ENCODE measurements at places on chromosomes 4 and X.

GRCh38 chr4:81355136-81355535 is 116.6 kb downstream of the RASGEF1B start:
- DNase-seq: no peak

DNA sequence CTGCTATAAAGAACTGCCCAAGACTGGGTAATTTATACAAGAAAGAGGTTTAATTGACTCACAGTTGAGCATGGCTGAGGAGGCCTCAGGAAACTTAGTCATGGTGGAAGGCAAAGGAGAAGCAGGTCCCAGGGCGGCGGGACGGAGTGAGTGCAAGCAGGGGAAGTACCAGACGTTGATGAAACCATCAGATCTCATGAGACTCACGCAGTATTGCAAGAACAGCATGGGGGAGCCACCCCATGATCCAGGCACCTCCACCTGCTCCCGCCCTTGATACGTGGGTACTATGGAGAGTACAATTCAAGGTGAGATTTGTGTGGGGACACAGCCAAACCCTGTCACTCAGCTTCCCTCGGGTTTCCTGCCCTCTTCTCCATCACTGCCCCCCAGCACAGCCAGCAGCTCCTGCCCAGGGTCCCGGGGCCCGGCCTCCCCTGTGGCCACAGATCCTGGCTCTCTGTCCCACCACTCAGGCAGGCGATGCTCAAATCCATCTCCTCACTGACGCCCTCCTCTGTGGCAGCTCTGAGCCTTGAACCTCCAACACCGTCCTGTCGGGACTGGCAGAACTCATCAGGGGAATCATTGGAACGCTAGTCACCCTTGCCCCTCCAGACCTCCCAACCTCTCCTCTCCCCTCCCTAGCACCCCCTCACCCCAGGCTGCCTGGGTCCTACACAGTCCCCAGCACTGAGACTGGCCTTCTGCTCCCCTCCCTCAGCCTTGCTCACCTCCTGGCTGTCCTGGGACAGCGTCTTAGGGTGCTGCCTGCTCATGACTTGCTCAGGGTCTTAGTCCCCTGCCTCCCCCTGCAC is 37.6 kb downstream of the FGFRL1 start:
- no peak for DNase-seq

DNA sequence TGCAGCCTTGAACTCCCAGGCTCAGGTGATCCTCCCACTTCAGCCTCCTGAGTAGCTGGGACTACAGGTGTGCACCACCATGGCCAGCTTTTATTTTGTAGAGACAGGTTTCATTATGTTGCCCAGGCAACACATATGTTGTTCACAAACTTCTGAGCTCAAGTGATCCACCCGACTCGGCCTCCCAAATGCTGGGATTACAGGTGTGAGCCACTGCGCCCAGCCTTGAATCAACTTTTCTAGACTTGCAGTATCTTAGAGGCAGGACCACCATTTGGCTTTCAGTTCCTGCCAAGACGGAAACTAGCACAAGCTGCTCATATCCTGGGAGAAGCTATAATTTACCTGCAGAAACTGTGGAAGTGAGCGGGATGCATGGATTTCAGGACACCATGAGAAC is 19.9 kb downstream of the NAT8L start:
- no peak for DNase-seq

DNA sequence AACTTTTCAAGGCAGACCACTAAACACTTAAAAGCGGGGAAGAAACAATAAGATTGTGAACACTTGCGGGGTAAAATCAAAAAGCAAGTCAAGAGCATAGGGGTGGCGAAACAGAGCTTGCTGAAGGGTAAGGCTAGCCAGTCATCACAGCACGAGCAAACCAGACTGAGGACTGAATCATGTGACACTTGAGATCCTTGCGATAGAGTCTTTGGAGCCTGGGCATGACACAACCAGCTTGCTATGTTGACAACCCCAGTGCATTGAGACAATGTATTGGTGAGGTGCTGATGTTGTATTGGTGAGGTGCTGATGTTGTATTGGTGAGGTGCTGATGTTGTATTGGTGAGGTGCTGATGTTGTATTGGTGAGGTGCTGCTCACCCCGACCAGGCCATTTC is 72.3 kb downstream of the SLIT2 start:
- DNase-seq: peak; percentile 27

DNA sequence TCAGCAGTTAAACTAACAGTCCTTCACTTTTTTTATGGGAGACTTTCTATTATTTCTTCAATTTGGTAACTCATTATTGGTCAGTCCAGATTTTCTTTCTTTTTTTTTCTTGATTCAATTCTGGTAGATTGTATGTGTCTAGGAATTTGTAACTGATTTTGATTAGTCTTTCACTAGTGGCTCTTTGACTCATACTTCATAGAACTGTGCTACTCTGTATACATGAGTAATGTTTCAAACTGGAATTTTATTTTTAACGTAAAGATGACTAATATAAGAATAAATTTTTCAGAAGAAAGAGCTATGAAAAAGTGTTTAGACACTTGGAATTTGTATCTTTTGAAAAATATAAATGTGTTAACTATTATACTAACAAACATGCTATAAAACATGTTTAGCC is 813.0 kb downstream of the TRAM1L1 start:
- no peak for DNase-seq

DNA sequence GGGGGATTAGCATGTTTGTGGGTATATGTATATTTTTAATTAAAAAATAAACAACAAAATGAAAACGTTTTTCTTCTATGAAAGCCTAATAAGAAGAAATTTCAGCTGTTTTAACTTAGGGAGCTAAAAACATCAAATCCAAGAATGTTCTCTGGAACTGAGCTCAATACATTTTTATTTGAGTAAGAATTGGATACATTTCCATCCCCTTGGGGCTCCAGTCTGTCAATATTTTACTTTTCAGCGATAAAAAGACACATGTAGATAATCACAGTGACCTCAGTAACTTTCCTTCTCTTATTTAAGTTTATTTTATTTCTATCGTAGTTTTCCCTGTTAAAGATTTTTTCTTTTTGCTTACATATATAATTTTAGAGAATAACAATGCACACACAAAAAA is 59.3 kb downstream of the ELOVL6 start:
- DNase-seq: no peak

DNA sequence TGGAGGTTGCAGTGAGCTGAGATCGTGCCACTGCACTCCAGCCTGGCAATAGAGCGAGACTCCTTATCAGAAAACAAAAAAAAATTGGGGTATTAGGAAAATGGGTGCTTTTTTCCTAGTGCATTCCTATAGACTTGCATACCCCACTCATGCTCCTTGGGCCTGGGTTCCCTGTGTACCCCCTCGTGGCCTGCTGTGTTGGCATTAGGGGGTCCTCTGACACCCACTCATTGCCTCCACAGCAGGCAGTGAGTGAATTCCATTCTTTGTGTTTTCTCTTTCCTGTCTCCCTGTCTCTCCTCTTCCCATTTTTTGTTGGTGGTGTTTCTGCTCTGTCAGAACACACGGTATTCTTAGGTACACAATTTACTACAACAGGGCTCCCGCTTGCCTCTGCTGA is 42.8 kb downstream of the TNIP2 start:
- no peak for DNase-seq

- peak; percentile 5 for DNase-seq
Measured at GRCh38 chrX:44343412-44344141, at the start of gene EFHC2. TSS of gene EFHC2 (minus strand) at chrX:44343672. CDS start at chrX:44343588, 84 bp downstream.

GRCh38 chrX:154549766-154550165 is 2.3 kb downstream of the IKBKG start:
- no peak for DNase-seq

GRCh38 chr4:91256751-91257150 is 1047.0 kb upstream of the GRID2 start:
- no peak for DNase-seq

- no peak for DNase-seq
Measured at GRCh38 chr4:121073004-121073435, 685 bp upstream of the NDNF start.

- no peak for DNase-seq
Measured at GRCh38 chr4:7381221-7381889, 53.4 kb downstream of the PSAPL1 start.

DNA sequence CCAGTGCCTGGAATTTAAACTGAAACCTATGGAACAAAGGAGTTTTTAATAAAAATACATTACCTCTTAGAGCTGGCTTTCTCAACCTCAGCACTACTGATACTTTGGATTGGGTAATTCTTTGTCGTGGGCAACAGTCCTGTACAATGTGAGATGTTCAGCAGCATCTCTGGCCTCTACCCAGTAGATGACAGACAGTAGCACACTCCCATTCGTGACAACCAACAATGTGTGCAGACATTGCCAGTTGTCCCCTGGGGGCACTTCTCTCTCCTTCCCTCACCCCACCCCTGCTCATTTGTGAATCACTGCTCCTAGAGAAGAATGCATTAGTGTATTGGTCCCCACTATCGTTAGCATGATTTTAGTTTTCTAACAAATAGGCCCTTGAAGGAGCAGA is 16.2 kb downstream of the GPAT3 start:
- DNase-seq: no peak

- DNase-seq: no peak
Measured at GRCh38 chrX:3006495-3006894, at the start of gene ARSH. TSS of gene ARSH (plus strand) at chrX:3006546. CDS start at chrX:3006613, 67 bp downstream.

DNA sequence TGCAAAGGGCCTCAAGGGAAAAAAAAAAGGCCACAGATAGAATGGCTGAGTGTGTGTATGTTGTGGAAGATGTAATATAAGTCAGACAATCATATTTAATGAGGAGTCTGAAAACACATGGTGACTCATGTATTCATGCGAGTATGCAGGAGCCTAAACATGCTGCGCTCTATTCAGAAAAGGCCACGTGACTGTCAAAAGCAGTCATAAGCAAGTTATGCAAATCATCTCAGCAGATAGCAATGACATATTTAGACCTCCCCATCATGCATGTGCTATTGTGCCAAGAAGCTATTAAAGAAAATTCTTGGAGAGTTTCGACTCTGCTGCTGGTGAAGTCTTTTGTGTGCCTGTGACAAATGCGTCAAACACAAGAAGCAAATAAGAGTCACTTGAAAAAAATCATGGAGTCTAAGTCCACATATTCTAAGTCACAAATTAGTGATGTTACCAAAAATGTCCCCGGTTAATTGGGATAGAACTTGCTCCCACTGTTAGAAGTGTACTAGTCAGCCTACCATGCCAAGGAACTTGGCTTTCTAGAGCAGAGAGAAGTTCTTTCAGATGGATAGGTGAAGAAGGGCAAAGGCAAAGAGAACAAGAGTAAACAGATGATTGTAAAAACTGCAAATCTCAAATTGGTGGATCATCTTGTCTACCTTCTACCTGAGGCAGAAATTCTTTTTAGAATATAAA is 5.0 kb downstream of the LNX1 start:
- peak; percentile 95 for DNase-seq

DNA sequence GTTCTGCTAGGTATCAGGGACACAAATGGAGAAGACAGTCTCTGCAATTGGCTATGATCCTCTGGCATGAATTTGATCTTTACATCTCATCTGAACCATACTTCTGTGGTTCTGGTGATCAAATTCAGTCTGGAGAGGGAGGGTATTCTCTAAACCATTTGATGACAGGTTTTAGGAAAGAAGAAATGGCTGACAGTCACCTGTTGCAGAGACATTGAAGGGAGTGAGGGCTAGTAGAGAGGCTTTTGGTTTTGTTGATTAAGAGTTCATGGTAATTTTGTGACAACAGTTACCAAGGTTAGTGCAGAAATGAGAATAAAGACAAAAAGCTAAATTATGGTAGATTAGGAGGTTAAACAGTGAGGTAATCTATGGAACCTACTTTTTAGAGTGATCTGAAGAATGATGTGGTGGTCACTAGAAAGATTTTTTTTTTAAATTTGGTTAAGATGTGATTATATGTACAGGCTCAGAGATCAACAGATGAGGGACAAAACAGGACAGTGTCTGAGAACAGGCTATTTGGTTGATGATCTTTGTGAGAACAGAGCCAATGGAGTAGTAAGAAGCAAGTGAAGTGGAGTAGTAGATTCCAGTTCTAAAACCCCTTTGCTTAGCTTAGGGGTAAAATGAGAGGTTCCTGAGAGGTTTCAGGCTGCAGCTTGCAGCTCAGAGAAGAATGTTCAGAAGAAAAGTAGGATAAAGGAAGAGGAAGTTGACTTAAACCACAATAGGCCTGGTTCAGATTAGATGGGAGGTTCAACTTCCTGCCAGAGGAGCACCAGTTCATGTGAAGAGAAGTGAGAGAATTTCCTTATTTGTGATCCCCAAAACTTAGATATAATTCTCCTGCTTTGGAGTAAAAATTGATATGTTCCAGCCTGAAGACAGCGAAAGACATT is 34.7 kb downstream of the VSIG4 start:
- DNase-seq: no peak

DNA sequence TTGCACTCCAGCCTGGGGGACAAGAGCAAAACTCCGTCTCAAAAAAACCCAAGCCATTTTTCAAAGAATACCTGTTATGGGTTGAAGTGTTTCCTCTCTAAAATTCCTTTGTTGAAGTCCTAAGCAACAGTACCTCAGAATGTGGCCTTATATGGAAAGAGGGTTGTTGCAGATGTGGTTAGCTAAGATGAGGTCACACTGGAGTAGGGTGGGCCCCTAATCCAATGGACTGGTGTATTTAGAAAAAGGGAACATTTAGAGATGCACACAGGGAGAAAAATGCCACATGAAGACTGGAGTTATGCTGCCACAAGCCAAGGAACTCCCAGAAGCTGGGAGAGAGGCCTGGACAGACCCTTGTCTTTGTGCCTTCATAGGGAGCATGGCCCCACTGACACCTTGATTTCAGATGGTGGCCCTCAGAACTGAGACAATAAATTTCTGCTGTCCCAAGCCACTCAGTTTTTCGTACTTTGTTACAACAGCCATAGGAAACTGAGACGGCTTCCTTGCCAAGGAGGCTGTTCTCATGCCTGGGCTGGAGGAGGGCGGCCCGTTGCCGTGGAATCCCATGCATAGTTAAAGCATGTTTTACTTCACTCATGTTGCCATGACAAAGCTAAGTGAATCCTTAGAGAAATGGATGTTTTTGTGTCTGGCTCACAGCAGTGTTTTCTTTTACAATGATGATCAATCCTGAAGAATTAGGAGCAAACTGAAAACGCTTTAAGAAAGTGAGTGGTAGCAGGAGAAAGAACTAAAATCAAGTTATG is 16.5 kb downstream of the TRAPPC2 start:
- peak; percentile 58 for DNase-seq

- peak; percentile 39 for DNase-seq
Measured at GRCh38 chr4:22434895-22435294, 81.0 kb downstream of the ADGRA3 start.

- no peak for DNase-seq
Measured at GRCh38 chr4:2837110-2837903, 6.3 kb upstream of the ADD1 start.

DNA sequence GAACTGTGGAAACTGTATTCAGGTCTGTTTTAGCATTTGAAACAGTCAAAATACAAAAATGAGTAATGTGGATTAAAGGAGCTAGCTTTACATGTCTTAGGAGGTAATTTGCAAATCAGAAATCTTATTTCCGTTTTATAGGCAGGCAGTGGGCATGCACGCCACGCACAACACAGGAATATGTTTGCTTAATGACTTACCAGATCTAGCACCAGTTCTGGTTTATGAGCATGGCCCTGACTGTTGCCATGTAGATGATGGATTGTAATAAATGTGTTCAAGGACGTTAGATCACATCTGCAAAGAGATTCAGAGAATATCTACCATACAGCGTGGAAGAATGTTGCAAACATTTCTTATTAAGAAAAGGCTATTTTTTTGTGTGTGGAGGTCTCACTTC is 344.5 kb upstream of the NR3C2 start:
- DNase-seq: no peak

GRCh38 chr4:93870876-93871458 is 42.4 kb downstream of the ATOH1 start:
- DNase-seq: no peak

- no peak for DNase-seq
Measured at GRCh38 chr4:140351093-140352075, 22.1 kb upstream of the SCOC start.
